ENCODE measurements at places on chromosomes 2 and 18.

GRCh38 chr2:170155723-170156253 is 22.2 kb upstream of the MYO3B start:
- no peak for DNase-seq

GRCh38 chr2:85996591-85996990 is 107.8 kb upstream of the ST3GAL5 start:
- DNase-seq, result no peak

DNA sequence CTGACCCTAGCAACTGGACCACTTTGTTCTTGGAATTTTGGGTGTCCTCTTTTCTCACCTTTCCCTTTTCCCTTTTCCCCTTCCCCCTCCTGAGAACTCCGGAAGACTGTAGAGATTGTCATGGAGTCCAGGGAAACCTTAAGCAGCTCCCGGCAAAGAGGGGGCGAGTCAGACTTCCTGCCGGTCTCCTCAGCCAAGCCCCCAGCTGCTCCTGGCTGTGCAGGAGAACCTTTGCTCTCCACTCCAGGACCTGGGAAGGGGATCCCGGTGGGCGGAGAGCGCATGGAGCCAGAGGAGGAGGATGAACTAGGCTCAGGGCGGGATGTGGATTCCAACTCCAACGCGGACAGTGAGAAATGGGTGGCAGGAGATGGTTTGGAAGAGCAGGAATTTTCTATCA is 20.5 kb downstream of the SETBP1 start:
- no peak for DNase-seq

- DNase-seq, result no peak
These were observed 23.0 kb upstream of the CEP68 start for GRCh38 chr2:65033178-65033577.

DNA sequence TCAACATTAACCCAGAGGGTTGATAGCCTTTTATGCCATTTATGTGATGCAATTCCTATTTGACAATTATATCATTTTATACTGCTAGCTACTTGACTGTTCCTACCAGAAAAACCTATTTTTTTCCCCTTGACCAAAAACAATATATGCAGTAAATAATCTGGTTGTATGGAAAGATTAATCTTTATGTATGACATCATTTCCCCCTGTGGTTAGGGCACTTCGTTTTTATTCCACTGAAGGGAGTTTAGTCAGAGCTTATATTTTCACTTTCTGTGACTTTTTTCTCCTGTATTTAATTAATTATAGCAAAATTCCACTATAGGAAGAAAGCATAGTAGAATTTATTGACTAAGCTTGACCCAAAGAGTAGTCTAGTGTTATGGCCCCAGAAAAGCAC is 107.6 kb downstream of the HAUS1 start:
- no peak for DNase-seq

DNA sequence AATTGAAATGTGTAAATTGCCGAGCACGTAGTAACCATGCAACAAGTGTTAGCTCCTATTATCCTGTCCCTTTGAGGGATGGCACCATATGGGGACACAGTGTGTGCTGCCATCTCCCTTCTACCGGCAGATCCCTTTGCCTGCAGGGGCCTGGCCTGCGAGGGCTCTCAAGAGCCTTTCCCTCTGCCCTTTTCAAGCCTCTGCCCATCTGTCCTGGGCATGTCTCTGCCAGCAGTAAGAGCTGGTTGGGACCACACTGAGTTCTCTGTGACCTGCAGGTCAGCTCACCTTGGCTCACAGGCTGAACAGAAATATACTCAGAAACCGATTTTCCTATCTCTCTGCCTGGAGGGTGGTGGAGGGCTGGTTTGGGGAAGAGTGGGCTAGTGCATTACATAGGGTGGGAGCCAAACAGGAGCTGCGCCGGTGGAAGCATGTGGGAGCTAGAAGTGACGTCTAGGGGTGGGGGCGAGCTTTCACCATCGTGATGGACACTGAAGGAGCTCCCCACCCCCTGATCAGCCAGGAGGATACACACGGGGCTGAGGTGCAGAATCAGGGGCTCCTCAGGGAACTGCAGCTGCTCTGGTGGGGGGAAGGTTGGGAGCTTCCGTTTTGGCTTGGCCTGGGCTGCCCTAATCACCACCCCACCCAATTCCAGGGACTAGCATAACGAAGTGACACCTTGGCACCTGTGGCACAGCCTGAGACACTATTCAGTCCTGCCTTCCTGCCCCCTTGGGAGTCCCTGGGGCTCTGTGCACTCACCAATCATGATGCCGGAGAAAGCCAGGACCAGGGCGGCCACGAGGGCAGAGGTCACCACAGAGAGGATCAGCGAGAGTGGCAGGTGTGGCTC is 109.7 kb downstream of the CLIP4 start:
- DNase-seq, result no peak

GRCh38 chr2:206802654-206803514 is 37.5 kb downstream of the FASTKD2 start:
- DNase-seq, result no peak

- no peak for DNase-seq
These were observed 58.7 kb downstream of the RBKS start for GRCh38 chr2:27831279-27832050.

GRCh38 chr2:143356736-143357446 is 227.7 kb downstream of the ARHGAP15 start:
- DNase-seq, result no peak

GRCh38 chr18:26071725-26072124 is 18.7 kb downstream of the SS18 start:
- no peak for DNase-seq

- no peak for DNase-seq
These were observed 31.6 kb upstream of the NCK2 start for GRCh38 chr2:105712981-105713596.

DNA sequence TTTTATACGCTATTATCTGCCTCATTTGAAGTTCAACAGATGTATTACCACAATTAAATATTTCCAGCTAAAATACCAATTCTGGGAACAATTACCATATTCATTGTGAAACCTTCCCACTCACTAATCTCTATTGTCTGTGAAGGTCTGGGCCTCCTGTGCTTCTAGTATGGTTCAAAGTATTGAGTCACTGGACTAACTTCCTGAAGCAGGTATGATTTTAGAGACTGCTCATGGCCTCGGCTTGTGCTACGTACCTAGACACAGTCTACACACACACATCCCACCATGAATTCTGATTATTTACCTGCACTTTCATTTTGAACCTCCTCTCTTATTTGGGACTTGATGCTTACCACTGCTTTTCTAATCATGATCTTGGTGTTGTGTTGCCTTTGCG is 180.7 kb upstream of the EPHA4 start:
- DNase-seq, result no peak

GRCh38 chr2:62938126-62938525 is 112.5 kb upstream of the OTX1 start:
- DNase-seq, result no peak

- no peak for DNase-seq
These were observed 75.2 kb upstream of the SLC14A2 start for GRCh38 chr18:45540125-45540524.

DNA sequence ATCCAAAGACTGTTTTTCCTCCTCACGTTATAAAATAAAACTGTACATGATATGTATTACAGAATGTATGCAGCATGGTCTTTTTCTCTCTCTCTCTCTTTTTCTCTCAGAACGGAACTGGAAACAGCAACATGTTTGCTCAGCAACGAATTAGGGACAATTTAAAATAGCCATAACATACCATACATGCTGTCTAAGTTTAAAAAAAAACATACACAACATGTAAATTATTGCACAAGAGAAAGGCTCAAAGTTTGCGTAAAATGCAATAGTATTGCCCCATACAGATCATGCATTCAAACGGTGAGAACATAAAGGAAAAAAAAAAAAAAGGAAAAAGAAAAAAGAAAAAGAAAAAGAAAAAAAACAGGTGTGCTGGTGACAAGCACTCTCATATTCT is 93.6 kb downstream of the BCL11A start:
- no peak for DNase-seq

GRCh38 chr2:240462073-240462706 is 26.7 kb downstream of the GPC1 start:
- DNase-seq, result no peak

DNA sequence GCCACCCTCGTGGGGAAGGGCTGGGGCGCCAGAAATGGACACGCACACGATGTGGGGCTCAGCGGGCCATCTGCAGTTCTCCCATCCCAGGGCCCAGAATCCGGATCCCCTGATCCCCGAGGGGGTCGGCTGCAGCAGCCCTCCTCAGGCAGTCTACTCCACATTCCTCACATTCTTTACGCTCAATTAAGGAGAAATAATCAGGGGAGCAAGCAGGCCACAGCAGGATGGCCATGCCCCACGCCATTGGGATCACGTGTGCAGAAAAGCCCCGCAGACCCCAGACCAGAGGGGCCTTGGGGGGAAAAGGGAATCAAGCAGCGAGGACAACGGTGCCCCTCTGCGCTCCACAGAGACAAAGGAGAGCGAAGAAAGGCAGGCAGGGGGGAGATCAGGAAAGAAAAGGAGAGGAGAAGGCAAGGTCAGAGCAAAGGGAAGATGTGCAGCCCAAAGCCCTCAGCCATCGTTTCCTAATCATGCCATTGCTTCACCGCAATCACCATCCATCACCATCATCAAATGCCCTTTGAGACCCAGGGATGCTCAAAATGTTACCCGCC is 17.5 kb upstream of the PKDCC start:
- no peak for DNase-seq

- no peak for DNase-seq
These were observed 91.0 kb upstream of the MCFD2 start for GRCh38 chr2:47006374-47007222.

- no peak for DNase-seq
These were observed 369 bp downstream of the CDK5R2 start for GRCh38 chr2:218959761-218960308.

DNA sequence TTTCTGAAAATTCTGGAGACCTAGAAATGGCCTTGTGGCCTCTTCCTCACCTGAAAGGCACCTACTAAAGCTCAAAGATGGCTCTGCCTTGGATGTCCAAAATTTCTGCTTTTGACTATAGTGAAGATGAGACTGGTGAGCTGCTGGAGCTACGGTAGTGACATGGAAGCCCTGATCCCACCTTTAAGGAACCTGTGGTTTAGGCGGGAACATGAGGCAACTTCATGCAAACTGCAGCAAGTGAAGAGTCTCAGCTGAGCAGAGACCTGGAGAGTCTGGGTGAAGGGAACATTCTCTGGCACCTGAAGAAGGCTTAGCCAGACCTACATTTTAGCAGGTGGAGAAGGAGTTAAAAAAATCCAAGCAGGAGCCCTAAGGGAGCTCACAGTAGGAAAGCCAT is 40.0 kb downstream of the GORASP2 start:
- DNase-seq, result no peak

- no peak for DNase-seq
These were observed 150.3 kb downstream of the PLEKHA3 start for GRCh38 chr2:178630581-178630980.

DNA sequence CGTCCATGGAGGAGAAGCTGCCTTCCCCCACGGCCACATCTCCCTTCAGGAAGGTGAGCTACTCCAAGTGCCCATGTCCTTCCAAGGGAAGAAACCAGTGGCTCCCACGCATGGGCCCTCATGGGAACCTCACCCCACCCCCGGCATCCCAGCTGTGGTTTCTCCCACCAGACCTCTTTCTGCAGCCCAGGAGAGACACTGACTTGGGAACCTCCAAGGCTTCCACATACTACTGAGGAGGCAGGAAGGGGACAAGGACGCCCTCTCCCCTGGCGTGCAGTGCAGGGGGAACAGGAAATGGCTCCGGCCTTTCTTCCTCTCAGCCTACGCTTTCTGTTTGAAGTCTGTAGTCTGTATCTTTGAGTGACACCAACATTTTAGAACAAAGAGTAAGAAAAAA is 104.5 kb upstream of the EPC2 start:
- no peak for DNase-seq

All from CD8-positive, alpha-beta T cell (primary cell).